ENCODE measurements at places on chromosomes 3 and 15. TPM values are rescaled to one million over a fixed set of nuclear protein-coding genes. Genes with fewer than 3 reads are reported as not detected.

Gene C3orf22
- total RNA-seq: not detected

Gene FHIT
- 38.6 TPM for total RNA-seq

Gene THOC7
- total RNA-seq: 48.3 TPM

Gene ISL2
- 0.86 TPM for total RNA-seq

Gene CCDC39
- not detected for total RNA-seq

Gene PRICKLE2
- 28.3 TPM for total RNA-seq

Gene FGF12
- total RNA-seq: 1.4 TPM

Gene RPL4
- total RNA-seq: 1,437 TPM

Gene IL17RB
- 13.3 TPM for total RNA-seq

Gene CLK3
- total RNA-seq: 95.0 TPM

Gene PLA2G4D
- total RNA-seq: not detected

Gene HYAL2
- 84.6 TPM for total RNA-seq

Gene UROC1
- total RNA-seq: 0.14 TPM

Gene BNC1
- not detected for total RNA-seq

Gene SEMA3B
- 87.0 TPM for total RNA-seq

Gene DISP2
- total RNA-seq: 3.5 TPM

Gene ANKRD63
- 1.6 TPM for total RNA-seq

Gene GPR87
- not detected for total RNA-seq
